ENCODE measurements at places on chromosomes 1 and 21.

- DNase-seq: no peak
These were observed 227.3 kb upstream of the TMEM51 start for GRCh38 chr1:14926229-14926628.

- no peak for DNase-seq
These were observed 16.0 kb downstream of the LRRC3 start for GRCh38 chr21:44471341-44471740.

GRCh38 chr1:205315008-205315618 lies 6.4 kb downstream of the NUAK2 start:
- DNase-seq: no peak

- no peak for DNase-seq
These were observed 2.6 kb upstream of the DVL1 start for GRCh38 chr1:1351511-1352427.

DNA sequence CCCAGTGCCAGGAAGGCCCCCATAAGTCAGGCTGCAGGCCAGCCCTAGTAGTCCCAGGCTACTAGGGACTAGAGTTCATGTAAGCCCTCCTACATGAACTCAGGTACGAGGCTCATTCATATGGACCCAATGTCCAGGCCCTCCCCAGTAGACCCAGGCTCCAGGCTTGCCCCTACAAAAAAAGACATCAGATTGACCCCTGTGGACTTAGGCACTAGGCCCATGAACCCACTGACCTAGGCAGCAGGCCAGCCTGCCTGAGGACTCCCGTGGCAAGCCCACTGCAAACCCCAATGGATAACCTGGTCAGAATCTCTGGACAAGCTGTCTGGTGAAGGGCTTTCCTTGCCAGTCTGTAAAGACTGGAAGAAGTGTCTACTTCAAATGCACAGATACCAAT lies 51.2 kb downstream of the TNNI3K start:
- DNase-seq: no peak

- DNase-seq: no peak
These were observed 132.1 kb downstream of the TGFBR3 start for GRCh38 chr1:91753878-91754277.

DNA sequence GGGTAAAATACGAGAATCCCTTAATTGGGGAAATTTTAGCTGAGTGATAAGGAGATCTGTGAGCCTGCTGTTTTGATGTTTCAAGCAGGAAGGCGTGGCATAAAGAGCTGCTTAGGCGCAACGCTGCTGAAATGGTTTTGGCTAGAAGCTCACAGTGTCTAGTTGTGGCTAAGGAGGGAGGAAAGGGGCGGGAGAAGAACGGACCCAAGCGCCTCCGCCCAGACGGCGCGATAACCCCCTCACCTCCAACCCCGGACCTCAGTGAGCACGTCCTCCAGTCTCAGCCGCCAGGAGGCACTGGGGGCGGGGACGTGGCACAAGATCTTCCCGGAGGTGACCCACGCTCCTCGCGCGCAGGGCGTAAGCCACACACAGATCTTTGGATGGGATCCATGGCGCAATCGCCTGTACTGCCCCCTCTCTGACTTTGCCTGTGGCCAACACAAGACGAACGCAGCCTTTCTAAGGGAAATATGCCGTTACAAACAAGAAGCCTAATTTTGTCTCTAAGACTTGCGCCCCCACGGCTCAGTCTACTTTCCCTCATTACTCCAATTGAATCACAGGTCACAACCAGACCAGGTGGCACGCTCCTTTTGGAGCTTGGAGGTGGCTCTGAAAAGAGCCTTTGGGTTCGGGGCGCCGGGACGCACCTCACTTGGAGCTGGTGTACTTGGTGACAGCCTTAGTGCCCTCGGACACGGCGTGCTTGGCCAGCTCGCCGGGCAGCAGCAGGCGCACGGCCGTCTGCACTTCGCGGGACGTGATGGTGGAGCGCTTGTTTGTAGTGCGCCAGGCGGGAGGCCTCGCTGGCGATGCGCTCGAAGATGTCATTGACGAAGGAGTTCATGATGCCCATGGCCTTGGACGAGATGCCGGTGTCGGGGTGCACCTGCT lies 23.4 kb upstream of the RNF187 start:
- no peak for DNase-seq

DNA sequence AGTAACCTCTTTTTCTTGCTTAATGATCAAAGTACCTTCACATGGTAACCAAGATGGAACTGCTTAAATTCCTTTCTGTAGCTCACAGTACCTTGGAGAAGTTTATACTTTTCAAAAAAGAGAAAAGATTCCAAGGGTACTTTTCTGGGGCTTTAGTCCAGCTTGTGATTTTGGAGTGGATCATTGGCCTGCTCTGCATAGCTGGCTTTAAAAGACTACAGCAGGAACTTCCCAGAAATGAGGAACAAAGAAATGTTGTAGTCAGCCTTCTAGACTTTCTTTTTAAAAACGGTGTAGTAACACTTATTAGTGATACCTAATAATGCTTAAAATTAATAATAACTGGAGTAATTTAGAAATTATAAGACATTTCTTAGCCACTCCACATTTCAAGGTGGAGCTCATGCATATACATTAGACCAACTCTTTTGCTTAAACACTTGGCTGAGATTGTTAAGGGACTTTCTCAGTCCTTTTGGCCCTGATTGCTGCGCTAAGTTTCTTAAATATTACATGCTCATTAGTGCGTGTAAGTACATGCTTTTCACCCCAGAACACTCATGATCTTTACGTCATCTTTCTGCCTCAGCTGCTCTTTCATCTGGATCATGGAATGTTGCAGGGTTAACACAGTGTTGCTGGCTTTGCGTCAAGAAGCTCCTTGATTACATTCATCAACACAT lies 57.3 kb downstream of the SDCCAG8 start:
- DNase-seq: no peak

DNA sequence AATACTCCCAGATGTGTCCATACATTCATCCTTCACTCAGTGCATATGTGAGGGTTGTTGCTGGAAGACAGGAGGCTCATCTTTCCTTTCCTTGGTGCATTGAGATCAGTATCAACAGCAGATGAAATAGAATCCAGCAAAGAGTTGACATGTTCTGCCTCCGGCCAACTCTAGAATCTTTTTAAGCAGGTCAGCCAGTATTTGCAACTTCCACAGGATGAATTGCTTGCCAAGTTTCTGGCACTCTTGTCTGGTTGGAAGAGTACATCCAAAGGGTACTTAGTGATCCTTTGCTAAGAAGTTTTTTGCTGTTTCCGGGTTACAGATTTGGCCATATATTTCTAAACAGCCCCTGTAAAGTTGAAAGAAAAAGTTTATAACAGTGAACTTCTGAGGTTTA lies 21.1 kb downstream of the SYNC start:
- no peak for DNase-seq

DNA sequence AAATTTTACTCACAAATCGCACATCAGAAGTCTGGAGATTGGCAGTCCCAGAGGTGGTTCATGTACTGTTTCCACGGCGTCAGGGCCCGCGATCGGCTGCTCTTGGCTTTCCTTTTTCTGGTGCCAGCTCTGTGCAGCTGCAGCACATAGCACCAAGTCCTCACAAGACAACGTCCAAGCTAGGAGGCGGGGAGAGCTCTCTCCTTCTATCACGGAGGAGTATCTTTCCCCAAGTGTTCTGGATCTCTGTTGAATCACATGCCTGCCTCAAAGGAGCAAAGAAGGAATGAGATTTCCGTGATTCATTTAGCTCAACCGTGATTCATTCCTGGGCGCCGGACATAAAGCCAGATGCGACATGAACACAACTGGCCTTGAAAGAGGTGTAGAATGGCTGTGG lies 25.5 kb downstream of the MT1HL1 start:
- DNase-seq: no peak

- DNase-seq: no peak
These were observed 71.3 kb downstream of the TMEM53 start for GRCh38 chr1:44602634-44603628.

DNA sequence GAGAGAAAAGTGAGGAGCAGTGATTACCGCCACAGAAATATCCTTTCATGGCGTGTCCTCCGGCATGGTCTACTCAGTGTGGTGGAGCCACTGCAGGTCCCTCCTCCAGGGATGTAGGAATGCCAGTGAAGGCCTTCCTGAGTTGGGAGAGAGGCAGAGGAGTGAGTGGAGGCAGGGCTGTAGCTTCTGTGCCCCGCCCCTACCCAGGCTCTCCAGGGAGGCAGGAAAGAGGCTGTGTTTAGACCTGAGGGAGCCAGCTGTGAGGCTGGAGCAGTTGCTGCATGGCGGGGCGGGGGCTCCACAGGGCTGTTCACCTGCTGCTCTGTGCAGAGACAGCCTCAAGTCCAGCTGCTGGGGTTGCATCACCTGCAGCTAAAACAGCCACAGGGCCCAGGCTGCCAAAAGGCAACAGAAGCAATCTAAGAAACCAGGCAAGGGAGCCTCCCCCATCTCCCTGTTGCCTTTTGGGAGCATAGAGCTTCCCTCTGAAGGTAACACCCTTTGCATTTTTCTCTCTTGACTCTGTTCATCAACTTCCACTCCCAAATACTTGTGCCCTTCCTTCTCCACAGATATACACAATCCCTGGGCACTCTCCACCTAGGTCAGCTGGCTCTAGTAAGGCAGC lies 801 bp upstream of the ANXA9 start:
- DNase-seq: no peak

DNA sequence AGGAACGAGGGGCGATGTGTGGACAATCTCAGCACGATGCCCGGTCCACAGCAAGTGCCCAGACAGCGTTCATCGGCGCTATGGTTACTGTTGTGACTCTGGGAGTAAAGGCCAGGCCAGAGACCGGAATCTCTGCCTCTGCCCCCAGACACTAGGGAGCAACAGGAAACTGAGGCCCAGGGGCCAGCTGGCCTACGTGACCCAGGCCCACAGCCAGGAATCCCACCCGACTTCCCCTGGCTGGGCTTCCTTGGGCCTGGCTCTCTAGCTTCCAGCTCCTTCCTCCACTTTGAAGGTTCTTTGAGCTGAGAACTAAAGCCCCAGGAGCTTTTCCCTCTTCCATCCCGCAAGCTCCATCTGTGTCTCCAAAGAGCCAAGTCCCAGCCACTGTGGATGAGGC lies 4.6 kb downstream of the LRP8 start:
- DNase-seq: no peak

GRCh38 chr1:155993595-155993994 lies 15.2 kb upstream of the ARHGEF2 start:
- DNase-seq: no peak

GRCh38 chr1:159009704-159010361 lies at the start of gene IFI16:
Gene IFI16, plus strand, starts transcription at chr1:159009907. Its CDS starts 4,774 bp downstream, at chr1:159014681.
- DNase-seq: peak; percentile 86

GRCh38 chr1:94101613-94102525 lies 19.1 kb downstream of the ABCA4 start:
- no peak for DNase-seq

DNA sequence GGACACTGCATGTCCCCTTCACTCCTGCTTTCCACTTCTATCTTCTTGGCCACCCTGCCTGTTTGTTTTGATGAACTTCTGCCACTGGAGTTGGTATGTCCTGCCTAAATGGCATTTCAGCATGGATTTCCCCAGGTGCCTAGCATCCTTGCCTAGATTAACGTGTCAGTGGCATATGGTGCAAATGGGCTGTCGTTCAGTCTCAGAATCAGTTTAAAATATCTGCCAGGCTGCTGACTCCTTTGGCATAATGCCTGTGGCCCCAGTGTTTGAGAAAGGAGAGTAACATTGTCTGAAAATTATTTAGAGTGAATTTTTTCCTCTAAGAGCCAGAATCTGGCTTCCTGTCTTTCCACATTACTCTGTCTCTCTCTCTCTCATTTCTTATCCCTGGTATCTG lies 64.9 kb upstream of the BARHL2 start:
- DNase-seq: no peak

- no peak for DNase-seq
These were observed 96.6 kb downstream of the RYR2 start for GRCh38 chr1:237138551-237138950.

GRCh38 chr1:243349128-243349527 lies 93.3 kb downstream of the SDCCAG8 start:
- no peak for DNase-seq

- no peak for DNase-seq
These were observed 11.0 kb downstream of the JAK1 start for GRCh38 chr1:64955097-64956009.

DNA sequence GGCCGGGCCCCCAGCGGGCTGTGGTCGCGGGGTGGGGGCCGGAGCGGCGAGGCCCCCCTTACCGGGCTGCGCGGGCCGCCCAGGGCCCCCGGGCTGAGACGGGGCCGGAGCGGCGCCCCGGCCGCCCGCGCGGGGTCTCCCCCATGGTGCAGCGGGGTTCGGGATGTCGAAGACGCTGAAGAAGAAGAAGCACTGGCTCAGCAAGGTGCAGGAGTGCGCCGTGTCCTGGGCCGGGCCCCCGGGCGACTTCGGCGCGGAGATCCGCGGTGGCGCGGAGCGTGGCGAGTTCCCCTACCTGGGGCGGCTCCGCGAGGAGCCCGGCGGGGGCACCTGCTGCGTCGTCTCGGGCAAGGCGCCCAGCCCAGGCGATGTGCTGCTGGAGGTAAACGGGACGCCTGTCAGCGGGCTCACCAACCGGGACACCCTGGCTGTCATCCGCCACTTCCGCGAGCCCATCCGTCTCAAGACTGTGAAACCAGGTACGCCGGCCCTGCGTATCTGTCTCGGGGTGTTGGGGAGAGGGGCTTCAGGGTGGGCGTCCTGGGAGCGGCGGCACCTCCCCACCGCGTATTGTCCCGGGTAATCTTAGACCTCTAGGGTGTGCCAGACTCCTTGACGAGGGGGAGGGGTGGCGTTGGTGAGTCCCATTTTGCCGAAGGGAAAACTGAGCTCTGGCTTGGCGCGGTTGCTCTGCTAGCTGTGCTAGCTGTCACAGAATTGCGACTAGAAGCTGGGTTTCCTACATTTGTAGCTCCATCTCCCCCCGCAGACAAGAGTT lies 745 bp downstream of the MAGI3 start:
- DNase-seq: no peak

DNA sequence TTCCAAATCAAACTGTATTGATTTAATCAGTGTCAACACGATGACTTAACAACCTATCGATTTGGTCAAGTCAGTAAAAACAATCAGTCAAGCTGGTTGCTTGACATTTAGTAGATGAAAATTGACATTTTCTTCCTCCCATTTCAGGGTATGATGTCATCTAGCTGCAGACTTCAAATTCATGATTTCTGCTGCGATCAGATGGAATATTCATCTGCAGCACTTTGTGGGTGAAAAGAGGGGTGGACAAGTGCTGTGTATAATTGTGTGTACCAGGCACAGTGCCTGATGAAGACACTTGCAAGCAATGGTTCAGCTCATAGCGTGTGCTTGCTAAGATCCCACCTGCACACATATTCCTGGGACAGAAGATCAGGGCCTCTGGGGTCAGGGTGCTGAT lies 479.8 kb downstream of the DISC1 start:
- DNase-seq: no peak

DNA sequence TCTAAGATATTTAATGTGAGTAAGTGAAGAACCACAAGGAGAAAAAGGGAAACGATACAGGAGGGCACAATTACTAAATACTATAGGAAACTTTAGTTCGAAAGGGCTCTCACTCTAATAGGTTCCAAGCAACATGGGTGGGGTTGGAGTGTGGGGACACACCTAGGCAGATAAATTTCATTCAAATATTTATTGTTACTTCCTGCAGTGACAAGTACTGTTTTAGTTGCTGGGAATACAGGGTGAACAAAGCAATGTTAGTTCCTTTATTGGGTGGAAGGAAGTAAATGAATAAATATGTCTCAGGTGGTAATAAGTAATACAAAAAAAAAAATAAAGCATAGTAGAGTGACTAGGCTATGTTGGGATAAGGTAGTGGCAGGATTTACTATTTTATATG lies 73.2 kb upstream of the B3GALT2 start:
- no peak for DNase-seq

Data from AG09319 (cell line).